ENCODE measurements at places on chromosomes 7 and 10.

DNA sequence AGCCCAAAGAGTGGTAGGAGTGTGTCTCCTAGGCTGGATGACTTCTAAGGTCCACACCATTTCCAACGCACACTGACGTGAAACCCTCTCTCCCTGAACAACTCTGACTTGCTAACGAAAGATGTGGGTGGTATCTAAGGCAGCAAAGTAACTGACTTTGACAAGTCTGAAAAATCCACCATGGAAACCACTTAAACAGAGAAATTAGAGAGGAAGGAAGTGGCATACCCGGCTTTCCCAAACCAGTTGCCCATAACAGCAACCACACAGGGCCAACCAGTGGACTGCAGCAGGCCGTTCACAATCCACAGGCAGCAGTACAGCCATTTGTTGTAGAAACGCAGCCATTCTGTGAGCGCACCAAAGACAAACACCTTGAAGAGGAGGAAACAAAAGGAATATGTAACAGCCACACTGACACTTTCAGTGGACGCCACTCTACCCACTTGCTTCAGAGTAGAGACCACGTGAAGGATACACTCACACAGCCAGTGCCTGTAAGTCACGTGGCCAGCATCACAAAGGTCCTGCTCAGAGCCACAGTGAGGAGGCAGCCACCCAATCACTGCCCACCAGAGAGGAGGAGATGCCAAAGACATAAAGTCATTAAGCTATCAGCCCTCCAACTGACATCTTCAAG lies 39.8 kb downstream of the SLC37A3 start:
- no peak for DNase-seq

- DNase-seq = no peak
Measured at GRCh38 chr7:26332698-26333097, 41.0 kb downstream of the SNX10 start.

GRCh38 chr7:54843841-54844355 lies 84.9 kb upstream of the SEC61G start:
- DNase-seq = no peak

DNA sequence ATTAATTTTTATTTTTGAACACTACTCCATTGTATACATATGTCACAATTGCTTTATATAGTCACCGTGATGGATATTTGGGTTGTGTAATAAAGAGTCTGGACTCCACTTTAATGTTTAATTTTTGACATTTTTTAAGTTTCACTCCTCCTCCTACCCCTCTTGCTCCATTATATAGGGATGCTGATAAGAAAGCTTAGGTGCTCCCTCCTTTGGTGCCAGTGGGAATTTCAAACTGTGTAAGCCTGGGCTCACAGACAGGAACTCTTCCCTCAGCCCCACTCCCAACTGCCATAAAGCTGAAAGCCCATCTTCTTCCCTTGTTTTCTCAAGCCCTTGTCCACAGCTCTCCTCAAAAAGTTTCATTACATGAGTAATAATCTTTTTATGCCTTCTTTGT lies 47.6 kb downstream of the TWIST1 start:
- DNase-seq = no peak

DNA sequence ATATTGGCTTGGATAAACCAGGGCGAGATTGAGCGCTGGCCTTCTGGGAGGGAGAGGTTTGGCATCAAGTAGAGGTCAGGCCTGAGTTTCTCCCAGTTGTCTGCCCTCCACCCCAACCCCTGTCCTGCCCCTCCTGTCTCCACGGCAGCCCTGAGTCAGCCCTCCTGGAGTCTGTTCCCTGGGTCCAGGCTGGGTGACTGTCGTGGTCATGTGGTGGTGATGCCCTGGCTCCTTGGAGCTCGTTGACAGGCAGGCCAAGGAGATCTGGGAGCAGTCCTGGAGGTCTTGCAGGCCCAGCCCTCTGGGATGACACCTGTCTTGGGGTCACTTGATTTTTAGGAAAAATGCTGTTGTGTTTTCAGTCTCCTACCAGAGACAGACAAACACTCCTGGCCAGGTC lies 53.6 kb upstream of the PODXL start:
- DNase-seq = no peak

DNA sequence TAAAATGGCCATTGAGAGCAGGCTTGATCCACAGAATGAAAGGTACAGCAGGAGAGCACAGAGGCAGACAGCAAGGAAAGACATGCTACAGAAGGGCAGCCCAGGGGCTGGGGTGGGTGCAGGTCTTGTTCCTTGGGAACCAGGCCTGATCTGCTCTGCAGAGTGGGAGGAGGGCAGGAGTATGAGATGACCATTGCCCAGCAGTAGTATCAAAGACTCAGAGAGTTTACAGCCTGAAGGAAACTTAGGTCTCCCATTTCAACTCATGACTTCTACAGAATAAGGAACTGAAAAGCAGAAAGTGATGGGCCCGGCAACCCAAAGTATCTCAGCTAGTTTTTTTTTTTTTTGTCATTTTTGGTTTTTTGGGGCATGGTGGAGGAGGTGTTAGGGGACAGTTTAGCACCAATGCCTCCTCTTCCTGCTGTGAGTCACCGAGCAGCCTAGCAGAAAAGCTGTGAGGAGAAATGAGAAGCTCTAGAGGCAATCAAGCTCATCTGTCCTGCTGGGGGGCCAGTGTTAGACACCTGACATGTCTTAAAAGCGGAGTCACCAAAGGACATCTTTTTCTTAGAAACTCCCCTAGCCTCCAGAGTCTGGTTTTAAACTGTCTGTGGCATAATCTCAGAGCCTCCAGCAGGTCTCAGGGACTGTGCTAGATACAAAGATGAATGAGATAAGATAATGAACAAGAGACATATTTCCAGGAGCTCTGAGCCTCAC lies 34.3 kb upstream of the HERPUD2 start:
- no peak for DNase-seq
